ENCODE measurements at places on chromosomes 5 and 9. TPM values are rescaled to one million over a fixed set of nuclear protein-coding genes. Genes with fewer than 3 reads are reported as not detected.

GRCh38 chr9:136527721-136528710 is 17.8 kb downstream of the NOTCH1 start:
- DNase-seq: no peak

SLC6A3 gene
- not detected for total RNA-seq

- no peak for DNase-seq
Measured at GRCh38 chr9:120001536-120001935, 578.4 kb downstream of the CDK5RAP2 start.

GRCh38 chr5:150252489-150252888 is 37.1 kb downstream of the CAMK2A start:
- no peak for DNase-seq

GRCh38 chr9:107422189-107423185 is 67.1 kb downstream of the KLF4 start:
- peak; percentile 75 for DNase-seq

NIPSNAP3A gene
- 9.1 TPM for total RNA-seq

GRCh38 chr5:10726913-10727517 is 34.0 kb downstream of the DAP start:
- DNase-seq: no peak

DNA sequence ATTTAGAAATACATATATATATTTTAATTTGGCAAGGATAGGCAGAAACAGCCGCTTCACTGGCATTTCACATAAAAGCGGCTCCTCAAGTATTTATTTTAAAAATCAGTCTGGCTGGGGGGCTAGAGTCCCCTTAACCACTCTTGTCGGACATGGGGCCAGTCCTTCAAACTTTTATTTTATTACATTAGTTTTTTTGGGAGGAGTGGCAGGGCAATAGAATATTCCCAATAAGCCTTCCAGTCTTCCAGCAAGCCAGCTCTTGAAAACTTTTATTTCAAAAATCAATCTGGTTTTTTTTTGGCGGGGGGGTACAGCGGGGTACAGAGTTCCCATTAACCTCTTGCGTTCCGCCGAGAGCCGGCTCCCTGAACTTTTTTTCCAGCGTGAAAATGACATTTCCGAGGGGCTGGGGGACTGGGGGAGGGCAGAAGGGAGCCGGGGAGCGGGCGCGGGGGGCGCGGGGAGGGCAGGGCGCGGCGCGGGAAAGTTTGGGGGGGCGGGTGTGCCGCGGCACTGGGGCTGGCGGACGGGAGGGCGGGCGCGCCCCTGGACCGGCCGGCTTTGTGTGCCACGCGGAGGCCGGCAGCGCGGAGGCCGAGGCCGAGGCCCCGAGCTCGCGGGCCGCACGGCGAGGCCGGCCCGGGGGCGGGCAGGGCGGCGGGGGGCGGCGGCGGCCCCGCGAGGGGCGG is 504 bp upstream of the ZNF618 start:
- DNase-seq: peak; percentile 8

DNA sequence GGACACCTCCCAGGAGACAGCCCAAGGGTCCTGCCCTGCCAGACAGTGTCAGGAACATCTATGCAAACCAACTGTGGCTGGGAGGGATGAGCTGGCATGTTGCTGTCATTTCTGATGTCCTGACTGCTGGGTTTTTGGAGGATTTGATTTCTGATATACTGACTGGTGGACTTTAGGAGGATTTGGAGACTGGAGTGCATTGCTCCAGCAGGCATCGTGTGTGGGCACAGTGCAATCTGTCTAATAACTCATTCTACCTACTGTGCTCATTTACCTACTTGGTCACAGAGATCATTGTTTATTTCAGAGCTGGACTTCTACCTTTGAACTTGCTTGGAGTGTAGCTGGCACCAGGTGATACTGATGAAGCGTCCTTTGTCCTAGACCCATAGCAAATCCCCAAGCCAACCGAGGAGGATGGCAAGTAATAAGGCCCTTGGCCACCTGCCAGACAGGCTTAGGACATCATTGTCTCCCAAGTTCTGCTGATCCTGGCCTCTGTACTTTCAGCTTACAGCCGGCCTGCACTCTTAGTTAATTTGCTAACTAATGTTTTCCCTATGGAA is 124.3 kb upstream of the ICE1 start:
- DNase-seq: no peak

- peak; percentile 17 for DNase-seq
Measured at GRCh38 chr5:111999286-111999685, 242.3 kb upstream of the NREP start.

DNA sequence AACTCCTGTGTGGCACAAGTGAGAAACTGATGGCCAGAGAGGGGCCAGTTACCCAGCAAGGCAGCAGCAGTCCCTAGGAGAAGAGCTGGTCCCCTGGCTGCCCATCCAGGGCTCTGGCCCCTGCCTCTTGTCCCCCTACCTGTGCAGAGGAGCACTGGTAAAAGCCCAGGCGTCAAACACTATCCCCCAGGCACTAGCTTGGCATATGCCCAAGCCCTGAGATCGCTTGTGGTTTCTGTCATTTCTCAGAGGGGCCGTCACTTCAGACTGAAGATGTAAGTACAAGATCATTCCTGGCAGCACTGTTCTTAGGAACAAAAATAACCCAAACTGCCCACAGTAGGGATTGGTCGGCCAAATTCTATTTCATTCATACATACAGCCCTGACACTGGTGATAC is 53.9 kb downstream of the COL15A1 start:
- DNase-seq: no peak

GRCh38 chr9:127572961-127573721 is 38.9 kb upstream of the STXBP1 start:
- DNase-seq: peak; percentile 49

Data from PC-3 (cell line).